ENCODE measurements at places on chromosomes 1 and 21.

GRCh38 chr1:56535939-56536338, 43.4 kb downstream of the PLPP3 start:
- peak; percentile 68 for DNase-seq

DNA sequence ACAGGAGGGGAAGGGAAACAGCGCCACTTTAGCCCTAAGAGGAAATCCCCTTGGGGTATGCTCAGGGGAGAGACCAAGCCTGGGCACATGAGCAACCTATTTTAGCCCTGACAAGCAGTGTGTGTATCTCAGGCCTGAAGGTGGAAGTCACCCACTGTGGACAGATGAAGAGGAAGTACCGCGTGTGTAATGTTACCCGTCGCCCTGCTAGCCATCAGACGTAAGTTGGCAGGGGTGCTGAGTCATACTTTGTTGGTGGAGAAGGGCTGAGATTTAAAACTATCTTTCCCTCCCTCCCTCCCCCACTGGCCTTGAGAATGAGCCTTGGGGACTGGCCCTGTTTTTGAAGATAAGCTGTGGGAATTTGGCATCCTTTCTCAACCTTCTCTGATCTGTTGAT, 11.2 kb downstream of the AGO1 start:
- no peak for DNase-seq

DNA sequence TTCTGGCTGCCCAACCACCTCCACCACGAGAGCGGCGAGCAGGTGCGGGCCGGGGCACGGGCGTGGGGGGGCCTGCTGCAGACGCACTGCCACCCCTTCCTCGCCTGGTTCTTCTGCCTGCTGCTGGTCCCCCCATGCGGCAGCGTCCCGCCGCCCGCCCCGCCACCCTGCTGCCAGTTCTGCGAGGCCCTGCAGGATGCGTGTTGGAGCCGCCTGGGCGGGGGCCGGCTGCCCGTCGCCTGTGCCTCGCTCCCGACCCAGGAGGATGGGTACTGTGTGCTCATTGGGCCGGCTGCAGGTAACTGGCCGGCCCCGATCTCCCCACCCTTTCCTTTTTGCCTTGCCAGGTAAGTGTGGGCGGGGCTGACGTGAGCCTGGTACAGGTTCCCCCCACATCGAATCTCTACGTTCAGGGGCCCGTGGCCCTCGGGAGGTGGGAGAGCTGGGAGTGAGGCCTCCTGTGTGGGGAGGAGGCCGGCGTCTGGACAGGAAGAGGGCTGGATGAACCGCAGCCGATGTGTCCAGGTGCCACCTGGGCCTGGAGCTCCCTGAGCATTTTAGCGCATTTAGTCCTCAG, 51.7 kb downstream of the COL18A1 start:
- DNase-seq, result no peak

GRCh38 chr1:17795836-17796645, 40.9 kb downstream of the ACTL8 start:
- no peak for DNase-seq

- DNase-seq, result no peak
These were observed 33.6 kb upstream of the CTSK start for GRCh38 chr1:150841626-150842025.

- no peak for DNase-seq
These were observed 204.7 kb upstream of the LYPLAL1 start for GRCh38 chr1:218969006-218969405.

GRCh38 chr1:45306319-45306718, 20.4 kb upstream of the HPDL start:
- no peak for DNase-seq

- no peak for DNase-seq
These were observed 15.6 kb downstream of the SZT2 start for GRCh38 chr1:43405219-43405875.

- no peak for DNase-seq
These were observed 27.2 kb upstream of the LRRC8C start for GRCh38 chr1:89605692-89606091.

Data from body of pancreas (tissue), 4 donors.